Stimulated activated naive CD4-positive, alpha-beta T cell treated with Interleukin-2 at 50 U/mL for 16 hours (primary cell): ENCODE measurements at places on chromosomes 12 and 14.
A peak's percentile ranks its signal among the peaks of the same experiment; 100 is the strongest.

GRCh38 chr12:7017870-7018349, 366 bp downstream of the LPCAT3 start:
- DNase-seq: no peak

DNA sequence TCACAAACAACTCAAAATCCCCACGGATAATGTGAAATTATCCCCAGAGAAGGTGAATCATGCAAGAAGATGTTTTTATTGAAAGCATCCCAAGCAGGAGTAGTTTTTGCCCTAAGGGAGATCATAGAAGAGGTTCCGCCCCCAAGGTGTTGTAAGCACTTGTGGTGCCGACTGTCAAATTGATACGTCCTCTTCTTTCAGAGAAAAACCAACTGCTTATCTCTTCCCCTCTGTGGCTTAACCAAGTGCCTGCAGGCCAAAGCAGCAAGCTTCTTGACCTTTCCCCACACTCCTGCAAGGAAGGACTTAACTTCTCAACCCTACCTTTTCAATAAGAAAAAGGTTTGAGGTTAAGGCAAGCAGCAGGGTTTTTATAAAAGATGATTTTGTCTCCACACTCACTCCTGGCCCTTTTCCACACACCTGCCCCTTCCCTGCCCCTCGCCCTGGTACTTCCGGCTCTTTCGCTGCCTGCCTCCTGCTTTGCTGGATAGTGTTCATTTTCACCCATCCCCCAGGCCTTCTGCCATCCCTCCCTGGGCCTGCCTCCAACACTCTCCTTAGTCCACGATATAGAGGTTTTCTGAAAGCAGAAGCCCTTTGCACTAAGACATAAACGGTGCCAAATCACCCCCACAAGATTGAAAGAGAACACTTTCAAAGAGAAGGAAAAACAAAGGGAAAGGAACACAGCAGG, 114.5 kb downstream of the EGLN3 start:
- no peak for DNase-seq

GRCh38 chr12:125619723-125620122, 554.5 kb downstream of the AACS start:
- no peak for DNase-seq

- no peak for DNase-seq
These were observed 4.9 kb downstream of the NKX2-1 start for GRCh38 chr14:36515105-36515593.

DNA sequence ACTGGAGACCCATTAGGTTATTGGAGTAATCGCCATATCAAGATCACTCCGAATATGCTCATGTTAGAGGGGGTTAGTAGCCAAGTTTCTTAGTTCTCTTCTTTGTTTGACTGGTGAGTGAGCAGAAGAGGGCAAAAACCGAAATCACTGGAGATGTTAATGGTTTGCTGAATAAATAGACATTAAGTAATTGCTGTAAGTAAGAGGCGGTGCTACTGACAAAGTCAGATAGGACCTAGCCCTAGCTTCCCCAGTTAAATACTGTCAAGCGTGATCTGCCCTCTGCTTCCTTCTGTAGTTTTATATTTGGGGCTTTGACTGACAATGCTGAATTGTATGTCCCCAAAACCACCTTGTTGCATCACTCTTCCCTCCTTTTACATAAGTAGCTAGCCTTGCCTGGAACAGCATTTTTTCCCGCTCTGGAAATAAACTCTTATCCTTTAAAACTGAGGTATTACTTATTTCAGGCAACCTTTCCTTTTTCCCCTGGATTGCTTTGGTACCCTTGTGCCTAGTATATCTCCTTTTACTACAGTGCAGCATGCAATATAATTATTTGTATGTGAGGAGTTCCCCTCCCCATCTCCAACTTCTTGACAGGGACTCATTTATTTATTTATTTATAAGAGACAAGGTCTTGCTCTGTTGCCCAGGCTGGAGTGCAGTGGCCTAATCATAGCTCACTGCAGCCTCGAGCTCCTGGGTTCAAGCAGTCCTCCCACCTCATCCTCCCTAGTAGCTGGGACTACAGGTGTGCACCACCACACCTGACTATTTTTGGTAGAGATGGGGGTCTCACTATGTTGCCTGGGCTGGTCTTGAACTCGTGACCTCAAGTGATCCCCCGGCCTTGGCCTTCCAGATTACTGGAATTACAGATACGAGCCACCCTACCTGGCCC, 1.4 kb downstream of the SNRPF start:
- no peak for DNase-seq

GRCh38 chr12:94227066-94227465, 78.7 kb downstream of the PLXNC1 start:
- no peak for DNase-seq

DNA sequence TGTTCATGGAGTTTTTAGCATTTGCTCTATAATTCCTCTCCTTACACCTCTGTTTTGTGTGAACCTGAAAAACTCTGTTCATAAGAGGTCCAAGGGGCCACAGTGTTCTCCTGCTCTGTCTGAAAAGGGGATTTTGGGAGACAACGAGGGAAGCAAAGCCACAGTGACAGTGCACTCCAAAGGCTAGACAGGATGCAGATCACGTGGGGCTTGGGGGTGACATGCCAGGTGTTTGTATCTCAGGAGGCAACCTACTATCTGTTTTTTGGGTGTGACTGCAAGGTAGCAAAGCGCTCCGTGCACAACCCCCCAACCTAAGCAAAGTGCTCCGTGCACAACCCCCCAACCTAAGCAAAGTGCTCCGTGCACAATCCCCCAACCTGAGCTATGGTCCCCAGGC, 5.1 kb upstream of the CHD4 start:
- DNase-seq: no peak

DNA sequence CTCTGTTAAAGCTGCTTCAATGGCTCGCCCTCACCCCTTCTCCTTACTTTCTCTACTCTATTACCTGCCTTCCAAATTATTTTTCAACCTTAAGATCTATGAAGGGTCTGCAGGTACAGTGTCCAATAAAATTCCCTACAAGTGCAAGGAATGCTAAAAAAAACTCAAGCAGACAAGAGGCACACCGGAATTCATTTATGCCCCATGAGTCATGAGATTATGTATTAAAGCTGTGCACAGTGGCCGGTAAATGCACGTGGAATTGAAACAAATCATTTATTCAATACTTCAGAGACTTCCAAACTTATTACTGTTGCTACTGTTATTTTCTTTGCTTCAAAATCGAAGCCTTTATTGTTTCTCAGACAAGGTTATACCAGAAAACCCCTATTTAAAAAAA, 68.4 kb downstream of the ST8SIA1 start:
- no peak for DNase-seq

DNA sequence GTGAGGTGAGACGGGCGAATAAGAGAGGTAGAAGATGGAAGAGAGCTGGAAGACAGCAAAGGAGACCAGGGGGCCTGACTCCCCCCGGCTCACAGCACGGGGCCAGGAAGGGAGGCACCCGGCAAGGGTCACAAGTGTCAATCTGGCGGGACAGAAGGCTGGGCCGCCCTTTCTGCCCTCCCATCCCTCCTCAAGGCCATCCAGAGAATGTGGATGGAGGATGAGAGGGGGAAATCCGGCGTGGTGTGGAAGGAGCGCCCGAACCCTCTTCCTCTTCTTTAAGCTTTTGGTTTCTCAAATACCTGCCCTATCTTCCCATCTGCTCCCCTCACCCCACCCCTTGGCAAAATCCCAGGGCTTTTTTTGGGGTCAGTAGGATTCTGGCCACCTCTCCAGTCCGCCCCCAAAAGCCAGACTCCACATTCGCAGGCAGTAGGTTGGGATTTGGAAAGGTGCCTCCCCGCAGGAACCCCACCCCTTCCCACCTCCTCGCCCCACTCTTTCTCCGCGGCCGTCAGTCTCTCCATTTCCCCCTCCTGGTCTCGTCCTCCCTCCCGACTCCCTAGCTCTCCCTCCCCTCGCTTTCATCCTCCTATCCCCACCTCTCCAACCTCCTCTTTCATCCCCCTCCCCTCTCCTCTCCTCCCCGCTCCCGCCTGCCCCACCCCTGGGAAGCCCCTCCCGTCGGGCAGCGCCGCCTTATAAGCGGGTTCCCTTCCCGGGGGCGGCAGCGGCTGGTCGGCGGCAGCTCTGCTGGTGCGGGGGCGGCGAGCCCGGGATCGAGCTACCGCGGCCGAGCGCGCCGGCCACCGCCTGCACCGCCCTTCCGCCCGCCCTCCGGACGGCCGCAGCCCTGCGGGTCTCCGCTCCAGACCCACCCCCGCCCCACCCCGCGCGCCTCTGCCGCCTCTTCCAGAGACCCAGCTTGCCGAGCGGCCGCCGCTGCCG, at the start of gene PTMS:
TSS of gene PTMS (plus strand) at position 730 of the 948 bp plus-strand sequence. CDS start 343 bp downstream, outside the sequence.
- DNase-seq: no peak

- no peak for DNase-seq
These were observed 58.9 kb upstream of the FSCB start for GRCh38 chr14:44565968-44566367.

- DNase-seq: no peak
These were observed 2.6 kb downstream of the WNK1 start for GRCh38 chr12:754851-755562.

DNA sequence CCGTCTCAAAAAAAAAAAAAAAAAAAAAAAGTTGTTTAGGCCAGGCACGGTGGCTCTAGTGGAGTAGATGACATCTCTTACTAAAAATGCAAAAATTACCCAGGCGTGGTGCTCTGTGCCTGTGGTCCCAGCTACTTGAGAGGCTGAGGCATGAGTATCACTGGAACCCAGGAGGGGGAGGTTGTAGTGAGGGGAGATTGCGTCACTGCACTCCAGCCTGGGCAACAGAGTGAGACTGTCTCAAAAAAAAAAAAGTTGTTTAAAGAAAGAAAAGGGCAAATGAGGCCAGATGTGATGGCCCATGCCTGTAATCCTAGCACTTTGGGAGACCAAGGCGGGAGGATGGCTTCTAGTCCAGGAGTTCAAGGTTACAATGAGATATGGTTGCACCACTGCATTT, 36.6 kb upstream of the SPPL3 start:
- no peak for DNase-seq

GRCh38 chr14:34241185-34241711, 220.8 kb downstream of the SPTSSA start:
- DNase-seq: no peak

GRCh38 chr14:42732005-42732404, 1125.3 kb downstream of the LRFN5 start:
- no peak for DNase-seq

DNA sequence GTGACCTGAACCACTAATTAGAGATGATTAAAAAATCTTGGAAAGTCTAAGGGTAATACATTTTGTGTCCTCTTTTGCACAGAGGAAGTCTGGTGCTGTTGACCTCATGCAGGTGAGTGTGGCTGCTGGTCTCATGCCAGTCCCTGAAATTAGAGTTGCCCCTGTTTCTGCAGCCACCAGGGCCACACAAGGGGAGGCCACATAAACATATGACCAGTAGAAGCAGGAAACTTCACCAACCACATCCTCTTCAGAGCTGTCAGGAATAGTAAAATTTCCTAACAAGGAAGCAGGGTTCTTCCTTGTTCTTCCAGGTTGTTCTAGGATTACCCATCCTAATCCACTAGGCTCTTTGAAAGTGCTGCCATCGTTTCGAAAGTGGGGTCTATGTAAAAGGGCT, 28.3 kb downstream of the PSMA6 start:
- DNase-seq: no peak

GRCh38 chr14:95069018-95069417, 88.3 kb downstream of the DICER1 start:
- no peak for DNase-seq

DNA sequence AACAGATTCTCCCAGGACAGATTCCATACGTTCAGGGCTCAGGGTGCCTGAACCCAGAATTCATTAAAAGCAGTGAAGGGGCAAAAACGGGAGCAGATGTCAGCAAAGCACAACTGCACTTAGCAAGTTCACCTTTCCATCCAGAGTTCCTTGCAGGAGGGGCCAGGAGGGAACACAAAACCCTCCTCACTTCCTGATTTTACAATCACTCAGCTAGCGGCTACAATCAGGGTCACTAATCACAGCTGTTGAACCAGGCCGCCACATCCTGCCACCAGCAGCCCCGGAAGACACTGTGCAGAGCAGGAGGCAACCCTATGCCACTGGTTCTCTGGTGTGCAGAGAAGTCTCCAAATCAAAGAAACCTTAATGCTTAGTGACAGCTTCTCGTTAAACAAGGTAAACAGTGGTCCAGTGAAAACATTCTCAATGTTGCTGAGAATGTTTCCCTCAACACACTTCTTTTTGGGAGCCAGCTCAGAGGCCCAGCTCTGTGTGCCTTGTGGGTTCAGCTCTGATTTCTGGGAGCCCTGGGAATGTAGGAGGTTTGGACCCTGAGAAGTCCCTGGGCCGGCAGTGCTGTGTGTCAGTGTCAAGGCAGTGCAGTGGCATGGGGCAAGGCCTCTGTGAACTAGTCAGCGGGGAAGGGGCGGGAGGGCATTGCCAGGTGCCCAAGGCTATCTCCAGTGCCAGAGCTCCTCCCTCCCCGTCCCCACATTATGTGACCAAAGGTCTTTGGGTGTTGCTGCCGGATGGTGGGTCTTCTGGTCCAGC, 54.5 kb downstream of the VCPKMT start:
- peak; percentile 50 for DNase-seq

DNA sequence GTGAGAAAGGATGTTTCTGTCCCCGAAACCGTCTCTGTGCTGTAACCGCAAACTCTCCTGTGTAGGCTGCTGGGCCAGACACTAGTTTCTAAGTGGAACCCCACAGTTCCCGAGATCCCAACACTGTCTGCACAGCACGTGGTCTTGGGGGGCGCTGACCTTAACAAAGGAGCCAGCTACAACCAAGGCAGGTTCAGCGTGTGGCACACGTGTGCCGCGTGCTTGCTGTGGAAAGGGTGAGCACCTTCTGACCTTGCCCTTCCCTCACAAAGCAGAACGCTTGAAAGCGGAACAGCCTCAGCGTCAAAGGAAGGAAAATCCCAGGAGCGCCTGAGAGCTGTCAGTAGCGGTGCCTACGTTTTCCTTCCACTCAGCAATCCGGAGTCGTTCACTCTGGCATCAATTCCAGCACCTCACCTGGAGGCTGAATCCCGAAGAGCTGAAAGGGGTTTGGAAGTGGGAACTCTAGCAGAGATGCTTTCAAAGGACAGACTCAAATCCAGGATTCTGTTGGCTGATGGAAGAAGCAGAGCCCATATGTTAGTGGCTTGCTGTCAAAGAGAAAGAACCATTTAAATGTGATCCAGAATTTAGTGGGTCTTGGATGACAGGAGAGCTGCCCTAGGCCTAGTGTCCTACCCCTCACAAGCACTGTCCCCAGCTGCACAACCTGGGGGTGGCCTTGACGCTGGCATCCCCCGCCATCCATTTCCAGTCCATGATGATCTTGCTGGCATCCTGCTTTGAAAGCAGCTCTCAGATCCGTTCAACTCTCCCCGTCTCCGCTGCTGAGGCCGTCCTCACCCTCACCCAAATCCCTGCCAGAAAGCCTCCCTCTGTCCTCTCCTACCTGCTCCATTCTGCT, 27.1 kb downstream of the CCDC92 start:
- DNase-seq: no peak

DNA sequence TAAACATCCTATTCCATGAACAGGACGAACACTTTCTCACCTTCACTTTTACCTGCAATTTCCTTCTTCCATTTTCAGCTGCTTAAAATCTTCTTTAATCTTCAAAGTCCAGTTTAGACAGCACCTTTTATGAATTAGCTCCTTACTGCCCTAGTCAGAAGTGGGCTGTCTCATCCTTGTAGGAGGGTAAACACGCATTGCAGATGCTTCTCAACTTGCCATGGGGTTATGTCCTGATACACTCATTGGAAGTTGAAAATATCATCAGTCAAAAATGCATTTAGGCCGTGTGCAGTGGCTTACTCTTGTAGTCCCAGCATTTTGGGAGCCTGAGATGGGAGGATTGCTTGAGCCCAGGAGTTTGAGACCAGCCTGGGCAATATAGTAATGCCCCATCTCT, 35.2 kb downstream of the HMGA2 start:
- no peak for DNase-seq

GRCh38 chr14:105398044-105398725, at the start of gene TEX22:
Gene TEX22 (plus strand): TSS chr14:105398538. CDS start chr14:105399341, 803 bp downstream.
- peak; percentile 81 for DNase-seq
